ENCODE measurements at places on chromosomes 7 and 10.
A peak's percentile ranks its signal among the peaks of the same experiment; 100 is the strongest.

GRCh38 chr10:78416031-78417011 is 382.7 kb downstream of the RPS24 start:
- DNase-seq, result no peak

DNA sequence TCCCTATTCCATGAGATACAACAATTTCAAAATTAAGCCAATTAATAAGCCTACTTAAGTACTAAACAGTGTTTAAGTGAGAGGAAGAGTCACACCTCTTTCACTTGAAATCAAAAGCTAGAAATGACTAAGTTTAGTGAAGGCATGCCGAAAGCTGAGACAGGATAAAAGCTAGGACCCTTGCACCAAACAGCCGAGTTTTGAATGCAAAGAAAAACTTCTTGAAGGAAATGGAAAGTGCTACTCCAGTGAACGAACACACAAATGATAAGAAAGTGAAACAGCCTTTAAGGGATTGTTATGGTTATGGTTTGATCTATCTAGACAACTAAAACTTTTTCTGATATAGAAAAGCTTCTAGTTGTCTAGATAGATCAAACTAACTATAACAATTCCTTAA is 135.4 kb upstream of the KMT2E start:
- no peak for DNase-seq

GRCh38 chr10:112421731-112422130 is 25.0 kb downstream of the ZDHHC6 start:
- no peak for DNase-seq

DNA sequence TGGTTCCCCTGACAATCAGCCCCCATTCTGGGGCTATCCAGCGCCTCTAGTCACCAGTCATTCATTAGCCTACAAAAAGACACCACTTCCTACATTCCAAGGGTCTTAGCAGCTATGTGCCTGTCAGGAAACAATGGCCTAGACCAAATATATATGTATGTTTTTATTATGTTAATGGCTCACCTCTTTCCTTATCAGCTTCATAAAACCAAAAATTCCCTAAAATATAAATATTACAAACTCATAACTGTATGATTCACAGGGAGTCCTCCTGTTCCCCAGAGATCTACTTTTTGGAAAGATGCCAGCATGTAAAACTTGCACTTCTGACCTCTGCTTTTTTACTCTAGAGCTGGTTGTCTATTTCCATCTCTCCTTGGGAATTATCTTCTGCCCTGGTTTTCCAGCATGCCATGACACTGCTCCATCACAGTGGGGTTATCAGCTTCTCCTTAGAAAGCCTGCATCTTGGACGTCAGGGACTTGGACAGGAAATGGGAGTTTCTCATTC is 79.2 kb downstream of the ABCA13 start:
- DNase-seq, result no peak

- no peak for DNase-seq
These were observed 106.3 kb downstream of the DYNC1I1 start for GRCh38 chr7:95878677-95879076.

GRCh38 chr10:102389894-102390293 is 5.6 kb upstream of the NFKB2 start:
- DNase-seq, result no peak

GRCh38 chr10:76257816-76258215 is 826.4 kb downstream of the LRMDA start:
- DNase-seq, result no peak

GRCh38 chr10:127854769-127855590 is 37.8 kb downstream of the CLRN3 start:
- no peak for DNase-seq

DNA sequence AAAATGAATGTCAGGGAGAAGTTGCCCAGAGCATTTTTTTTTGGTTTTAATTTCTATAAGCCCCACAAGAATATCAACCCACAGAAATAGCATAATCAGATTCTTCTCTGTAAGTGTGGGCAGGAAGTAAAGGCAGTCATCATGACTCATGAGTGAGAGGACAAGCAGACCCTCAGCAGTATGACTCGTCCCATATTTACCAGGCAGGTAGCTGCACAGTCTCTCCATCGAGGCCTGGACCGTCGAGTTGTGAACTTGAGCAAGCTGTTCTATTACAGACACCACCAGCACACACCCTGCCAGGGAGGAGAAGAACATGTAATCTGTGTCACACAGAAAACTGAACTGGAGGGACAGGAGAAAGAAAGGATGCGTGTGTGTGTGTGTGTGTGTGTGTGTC is 37.8 kb downstream of the AOAH start:
- DNase-seq, result no peak

GRCh38 chr10:124724279-124725027 is 19.7 kb downstream of the FAM53B start:
- DNase-seq, result no peak

DNA sequence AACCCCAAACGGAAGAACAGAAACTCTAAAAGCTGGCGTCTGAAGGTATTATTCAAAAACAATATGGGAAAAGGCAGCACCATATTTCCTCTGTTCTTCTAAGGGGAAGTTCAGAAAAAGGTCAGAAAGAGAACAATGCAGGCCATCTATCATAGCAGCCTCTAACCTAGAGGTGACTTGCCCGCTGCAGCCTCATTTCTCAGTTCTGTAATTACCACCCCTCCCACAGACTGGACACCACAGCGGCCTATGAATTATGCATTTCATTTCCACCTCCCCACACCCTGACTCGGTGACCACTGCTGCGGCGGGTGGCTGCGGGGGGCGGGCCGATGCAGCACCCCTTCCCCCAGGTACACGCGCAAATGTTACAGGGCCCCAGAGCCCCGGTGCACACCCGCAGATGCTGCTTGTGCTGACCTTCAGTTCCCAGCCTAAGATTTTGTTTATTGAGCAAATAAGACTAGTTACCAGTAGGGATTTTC is 125.5 kb downstream of the CLEC2L start:
- DNase-seq, result no peak

DNA sequence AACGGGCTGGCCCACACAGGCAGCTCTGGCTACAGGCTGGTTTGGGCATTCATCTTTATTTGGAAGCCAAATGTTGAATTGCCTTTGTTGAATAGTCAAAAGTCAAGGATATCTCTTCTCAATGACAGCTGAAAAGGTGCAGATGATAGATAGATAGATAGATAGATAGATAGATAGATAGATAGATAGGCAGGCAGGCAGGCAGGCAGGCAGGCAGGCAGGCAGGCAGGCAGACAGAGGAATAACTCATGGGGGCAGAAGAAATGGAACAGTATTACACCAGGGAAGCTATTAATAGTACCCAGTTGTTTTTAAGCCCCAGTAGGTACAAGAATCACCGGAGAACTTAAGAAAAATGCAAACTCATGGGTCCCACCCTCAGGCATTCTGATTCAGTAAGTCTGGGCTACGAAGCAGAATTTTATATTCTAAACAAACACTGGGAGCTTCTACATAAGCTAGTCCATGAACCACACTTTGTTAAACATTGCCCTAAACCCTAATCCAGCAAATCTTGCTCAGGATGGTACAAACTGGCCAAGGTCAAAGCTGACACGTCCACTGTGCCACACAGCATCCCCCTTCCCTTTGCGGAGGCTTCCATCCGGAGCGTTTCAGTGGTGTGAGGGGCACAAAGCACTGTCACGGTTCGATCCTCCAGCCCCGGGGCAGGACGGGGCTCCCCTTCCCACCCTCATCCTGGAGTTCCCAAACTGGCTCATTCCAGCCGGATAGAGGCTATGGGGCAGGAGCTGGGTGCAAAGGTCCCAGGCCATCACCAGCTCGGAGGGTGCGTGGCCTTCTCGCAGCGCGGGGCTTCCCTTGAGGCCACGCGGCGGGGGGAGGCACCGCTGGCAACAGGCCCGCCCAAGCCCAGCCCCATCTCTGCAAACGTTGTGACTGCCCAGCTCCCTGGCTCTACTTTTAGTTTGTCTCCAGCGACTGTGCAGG is 6.7 kb downstream of the PRKAG2 start:
- DNase-seq, result no peak

DNA sequence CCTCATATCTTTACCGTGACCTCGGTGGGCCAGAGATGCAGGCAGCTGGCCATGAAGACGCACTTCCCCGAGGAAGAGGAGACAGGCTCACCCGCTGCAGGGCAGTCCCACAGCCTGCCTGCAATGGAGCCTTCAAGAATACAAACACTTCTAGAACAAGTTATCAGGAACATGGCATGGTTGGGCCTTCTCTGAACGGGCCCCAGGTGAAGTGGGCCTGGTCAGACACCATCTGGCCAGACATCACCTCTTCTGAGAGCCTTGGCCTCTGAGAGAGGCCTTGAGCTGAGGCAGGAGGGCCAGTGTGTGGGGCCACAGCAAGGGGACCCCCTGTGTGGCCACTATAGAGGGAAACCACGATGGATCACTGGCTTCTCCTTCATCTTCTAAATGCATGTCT is 112.4 kb upstream of the GDF10 start:
- no peak for DNase-seq

DNA sequence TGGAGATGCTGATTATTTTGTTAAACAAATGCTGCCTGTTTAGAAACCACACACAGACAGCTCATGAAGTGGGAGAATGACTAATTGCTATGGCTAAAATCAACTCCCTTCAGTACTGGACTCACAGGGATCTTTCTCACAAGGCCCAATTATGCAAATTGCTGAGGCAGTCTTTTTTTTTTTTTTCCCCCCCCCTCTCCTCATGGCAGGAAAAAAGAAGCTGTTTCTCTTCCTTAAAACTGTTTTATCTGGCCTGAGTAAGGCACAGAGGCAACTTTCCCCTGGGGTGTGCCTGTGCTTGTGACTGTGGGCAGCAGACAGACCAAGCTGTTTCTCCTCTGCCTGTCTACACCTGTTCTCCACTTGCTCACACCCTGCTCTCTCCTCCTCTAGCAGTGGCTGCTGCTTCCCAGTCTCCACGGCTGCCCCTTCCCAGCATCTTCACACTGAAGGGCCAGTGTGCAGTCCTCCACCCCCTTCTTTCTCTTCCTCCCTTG is 65.4 kb upstream of the STEAP1B start:
- DNase-seq, result no peak

- DNase-seq, result no peak
These were observed 270.9 kb downstream of the RELN start for GRCh38 chr7:103718482-103719061.

GRCh38 chr10:102311025-102311420 is 65.7 kb downstream of the GBF1 start:
- no peak for DNase-seq

DNA sequence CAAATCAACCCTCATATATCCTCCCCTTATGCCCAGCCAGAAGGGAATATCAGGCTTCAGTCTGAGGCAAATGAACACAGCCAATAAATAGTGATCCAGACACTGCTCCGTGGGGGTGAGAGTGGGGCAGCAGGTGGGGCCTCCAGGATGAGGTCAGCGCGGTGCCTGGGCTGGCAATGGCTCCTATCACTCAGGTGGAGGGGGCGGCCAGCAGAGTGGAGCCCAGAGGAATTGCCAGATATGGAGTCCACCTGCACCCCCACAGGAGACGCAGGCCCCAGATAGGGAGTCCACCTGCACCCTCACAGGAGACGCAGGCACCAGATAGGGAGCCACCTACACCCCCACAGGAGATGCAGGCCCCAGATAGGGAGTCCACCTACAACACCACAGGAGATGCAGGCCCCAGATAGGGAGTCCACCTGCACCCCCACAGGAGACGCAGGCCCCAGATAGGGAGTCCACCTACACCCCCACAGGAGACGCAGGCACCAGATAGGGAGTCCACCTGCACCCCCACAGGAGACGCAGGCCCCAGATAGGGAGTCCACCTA is 78.0 kb upstream of the PPP2R2D start:
- no peak for DNase-seq

- no peak for DNase-seq
These were observed 365.7 kb upstream of the AKR1E2 start for GRCh38 chr10:4460267-4460666.

- no peak for DNase-seq
These were observed 22.3 kb downstream of the ZNF783 start for GRCh38 chr7:149284343-149284742.

- DNase-seq, result no peak
These were observed 40.9 kb upstream of the KLF6 start for GRCh38 chr10:3825862-3826351.

DNA sequence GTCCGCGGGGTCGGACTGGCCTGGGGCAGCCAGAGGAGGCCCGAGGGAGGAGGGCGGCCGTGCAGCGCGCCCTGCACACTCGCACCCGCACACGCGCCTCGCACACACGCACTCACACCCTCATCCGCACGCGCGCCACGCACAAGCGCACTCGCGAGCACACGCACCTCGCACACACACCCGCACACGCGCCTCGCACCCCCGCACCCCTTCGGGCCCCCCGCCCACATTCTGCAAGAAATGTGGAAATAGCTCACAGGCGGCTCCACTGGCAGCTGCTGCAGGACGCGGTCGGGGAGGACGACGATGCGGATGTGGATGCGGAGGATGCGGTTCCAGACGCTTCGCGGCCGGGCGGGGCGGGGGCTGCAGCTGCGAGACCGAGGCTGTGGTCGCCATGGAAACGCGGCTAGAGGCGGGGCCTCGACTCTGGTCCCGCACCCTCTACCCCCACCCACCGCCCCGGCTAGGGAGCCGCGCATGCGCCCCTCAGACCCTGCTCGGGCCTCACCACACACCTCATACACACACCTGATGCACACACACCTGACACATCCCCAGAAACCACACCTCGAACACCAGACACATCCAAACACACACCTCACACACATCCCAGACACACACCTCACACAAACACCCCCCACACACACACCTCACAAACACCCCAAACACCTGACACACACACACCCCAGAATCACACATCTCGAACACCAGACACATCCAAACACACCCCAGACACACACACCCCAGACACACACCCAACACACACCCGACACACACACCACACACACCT is at the start of gene CALY:
Gene CALY, minus strand, starts transcription at position 320 of the 793 bp plus-strand sequence. CDS start 7,907 bp downstream, outside the sequence.
- DNase-seq, result peak; percentile 67

DNA sequence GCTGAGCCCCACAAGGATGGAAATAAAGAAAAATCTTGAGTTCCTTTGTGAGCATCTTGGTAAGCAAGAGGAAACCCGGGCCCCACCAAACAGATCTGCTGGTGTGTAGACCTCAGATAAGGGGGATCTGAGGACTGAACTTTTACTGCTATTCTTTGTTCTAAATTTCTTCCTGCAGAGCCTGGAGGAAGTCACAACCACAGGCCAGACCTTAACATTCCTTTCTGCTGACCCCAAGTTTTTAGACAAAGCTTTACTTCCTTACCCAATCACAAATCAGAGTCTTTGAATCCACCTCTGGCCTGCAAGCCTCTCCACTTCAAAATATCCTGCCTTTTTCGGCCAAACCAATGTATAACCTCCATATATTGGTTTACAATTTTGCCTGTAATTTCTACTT is 352.6 kb upstream of the AUTS2 start:
- DNase-seq, result no peak

GRCh38 chr7:35185908-35186731 is 67.8 kb downstream of the TBX20 start:
- no peak for DNase-seq

DNA sequence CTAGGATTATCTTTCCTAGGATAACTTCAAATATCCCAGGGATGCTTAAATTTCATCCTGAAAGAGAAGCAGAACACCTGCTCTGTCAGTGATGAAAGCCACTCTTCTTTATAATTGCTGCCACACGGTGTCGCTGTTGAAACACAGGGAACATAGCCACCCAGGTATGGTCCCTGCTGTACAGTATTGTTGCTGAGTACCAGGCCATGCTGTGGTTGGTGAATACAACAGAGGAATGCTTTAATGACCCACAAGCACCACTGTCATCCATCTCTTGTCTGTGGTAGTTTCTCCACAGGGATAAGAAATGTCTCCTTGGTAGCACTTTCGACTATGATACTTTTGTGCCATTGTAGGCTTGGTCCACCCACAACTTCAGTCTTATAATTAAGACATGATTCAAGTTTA is 70.6 kb upstream of the STARD3NL start:
- peak; percentile 56 for DNase-seq
